Inflammatory macrophage treated with lipopolysaccharide for 4 hours (primary cell): ENCODE measurements at places on chromosomes 13 and 19.
A peak's percentile ranks its signal among the peaks of the same experiment; 100 is the strongest.

DNA sequence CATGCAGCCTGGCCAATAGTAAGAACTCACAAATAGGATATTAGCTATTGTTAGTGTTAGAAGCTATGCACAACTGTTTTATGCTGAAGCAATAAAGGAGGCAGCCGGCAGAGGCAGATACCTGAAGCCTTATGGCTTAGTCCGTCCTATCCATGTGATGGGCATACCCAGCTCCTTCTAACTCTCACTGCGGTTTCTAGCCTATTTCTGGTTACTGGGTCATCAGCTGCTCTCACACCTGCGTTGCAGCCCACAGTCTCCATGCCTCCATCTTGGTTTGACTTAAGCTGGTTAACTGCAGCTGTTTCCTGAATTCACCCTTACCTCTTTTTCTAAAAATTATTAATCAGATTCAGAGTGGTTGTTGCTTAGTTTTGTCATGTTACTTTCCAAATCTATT lies 40.5 kb upstream of the CNMD start:
- no peak for DNase-seq

GRCh38 chr13:30191491-30192100 lies 115.8 kb downstream of the KATNAL1 start:
- DNase-seq, result no peak

- DNase-seq, result peak; percentile 6
These were observed 99.7 kb upstream of the MIR17HG start for GRCh38 chr13:91247768-91248167.

DNA sequence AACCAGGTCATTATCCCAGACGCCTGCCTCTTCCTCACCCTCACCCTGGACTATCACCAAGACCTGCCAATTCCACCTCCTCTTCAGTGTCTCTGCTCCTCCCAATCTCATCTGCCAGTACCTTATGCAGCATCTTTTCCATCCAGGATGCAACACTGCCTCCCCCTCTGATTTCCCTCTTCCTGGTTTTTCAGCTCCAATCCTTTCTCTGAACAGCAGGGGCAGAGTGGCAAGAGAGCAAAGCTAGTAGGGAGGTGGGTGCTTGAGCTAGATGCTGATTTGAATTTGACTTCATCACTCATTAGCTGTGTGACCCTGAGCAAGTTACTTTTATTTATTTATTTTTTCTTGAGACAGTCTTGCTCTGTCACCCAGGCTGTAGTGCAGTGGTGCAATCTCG lies 25.6 kb upstream of the CABP5 start:
- no peak for DNase-seq

- DNase-seq, result no peak
These were observed 12.2 kb upstream of the TLE2 start for GRCh38 chr19:3041327-3041726.

DNA sequence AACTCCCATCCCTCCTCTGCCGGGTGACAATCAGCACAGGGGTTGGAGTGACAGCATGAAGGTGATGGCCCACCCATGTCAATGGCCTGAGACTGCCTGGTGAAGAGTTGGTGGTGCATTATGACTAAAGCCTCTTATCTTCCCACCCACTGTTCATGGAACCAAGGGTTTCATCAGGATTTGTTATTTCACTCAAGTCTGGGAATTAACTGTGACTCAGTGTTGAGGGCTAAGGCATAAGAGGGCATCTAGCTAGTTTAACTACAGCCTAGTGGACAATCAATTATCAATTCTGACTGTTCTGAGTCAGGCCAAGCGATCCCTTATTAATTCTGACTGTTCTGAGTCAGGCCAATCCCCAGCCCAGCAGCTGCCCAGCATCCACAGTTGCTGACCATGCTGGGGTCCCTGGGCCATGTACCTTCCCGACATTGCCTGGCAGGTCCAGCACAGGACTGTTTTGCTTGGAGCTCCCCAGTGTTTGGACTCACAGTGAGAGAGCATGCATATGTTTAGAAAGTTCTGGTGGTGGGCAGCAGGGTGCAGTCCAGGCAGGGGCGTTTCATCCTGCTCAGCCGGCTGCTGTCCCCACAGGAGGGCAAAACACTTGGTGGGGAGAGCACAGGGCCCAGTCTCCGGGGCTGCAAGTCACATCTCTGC lies 65.5 kb downstream of the RASL11A start:
- DNase-seq, result no peak

DNA sequence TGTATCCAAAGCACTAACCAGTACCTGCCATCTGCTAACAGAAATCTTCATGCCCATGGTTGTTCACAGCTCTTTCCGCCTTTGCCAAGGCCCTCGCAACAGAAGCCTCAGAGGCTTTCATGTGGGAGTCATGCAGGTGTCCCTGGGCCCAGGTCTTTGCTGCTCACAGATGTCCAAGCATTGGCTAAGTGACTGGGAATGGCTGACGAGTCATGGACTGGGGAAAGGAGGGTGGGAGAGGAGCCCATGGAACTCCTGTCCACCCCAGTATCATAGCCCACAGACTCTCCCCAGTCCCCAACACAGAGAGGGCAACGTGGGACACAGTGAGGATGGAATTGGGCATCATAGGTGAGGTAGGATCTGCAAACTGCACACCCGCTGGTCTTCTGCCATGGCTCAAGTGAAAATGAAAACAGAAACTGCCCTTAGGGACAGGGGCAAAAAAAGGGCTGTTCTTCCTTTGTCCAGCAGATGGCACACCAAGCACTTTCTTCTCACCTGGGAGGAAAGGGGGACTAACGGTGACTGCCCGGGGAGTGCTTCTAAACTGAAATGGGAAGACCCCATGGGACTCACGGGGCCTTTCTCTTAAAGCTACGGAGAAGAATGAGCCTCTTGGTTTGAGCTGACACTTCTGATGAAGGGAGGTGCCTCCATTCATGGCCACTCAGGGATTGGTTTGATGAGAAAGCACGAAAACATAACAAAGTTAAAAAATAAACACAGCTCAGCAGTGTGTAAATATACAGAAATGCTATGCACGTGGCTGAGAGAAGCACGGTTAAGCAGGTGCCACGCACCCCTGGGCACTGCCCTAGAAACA lies 11.1 kb upstream of the DHRS12 start:
- peak; percentile 77 for DNase-seq

GRCh38 chr19:5016781-5017180 lies 47.9 kb downstream of the KDM4B start:
- DNase-seq, result no peak

GRCh38 chr19:8254286-8255001 lies 45.3 kb downstream of the CERS4 start:
- no peak for DNase-seq

GRCh38 chr13:110648146-110648819 lies 32.9 kb downstream of the NAXD start:
- DNase-seq, result no peak

GRCh38 chr13:103437651-103438050 lies 371.4 kb upstream of the SLC10A2 start:
- no peak for DNase-seq

GRCh38 chr13:43546251-43546650 lies 240.5 kb downstream of the ENOX1 start:
- DNase-seq, result no peak

- no peak for DNase-seq
These were observed 90.2 kb upstream of the UQCRFS1 start for GRCh38 chr19:29303069-29303718.

GRCh38 chr13:52405369-52405766 lies 604 bp downstream of the THSD1 start:
- no peak for DNase-seq

GRCh38 chr13:84192125-84192524 lies 309.9 kb upstream of the SLITRK1 start:
- no peak for DNase-seq

GRCh38 chr13:33347861-33348260 lies 62.3 kb upstream of the STARD13 start:
- no peak for DNase-seq

GRCh38 chr19:53912653-53913052 lies 3.6 kb downstream of the CACNG7 start:
- DNase-seq, result no peak

- peak; percentile 87 for DNase-seq
These were observed 83.9 kb downstream of the LRRC63 start for GRCh38 chr13:46295491-46296114.

DNA sequence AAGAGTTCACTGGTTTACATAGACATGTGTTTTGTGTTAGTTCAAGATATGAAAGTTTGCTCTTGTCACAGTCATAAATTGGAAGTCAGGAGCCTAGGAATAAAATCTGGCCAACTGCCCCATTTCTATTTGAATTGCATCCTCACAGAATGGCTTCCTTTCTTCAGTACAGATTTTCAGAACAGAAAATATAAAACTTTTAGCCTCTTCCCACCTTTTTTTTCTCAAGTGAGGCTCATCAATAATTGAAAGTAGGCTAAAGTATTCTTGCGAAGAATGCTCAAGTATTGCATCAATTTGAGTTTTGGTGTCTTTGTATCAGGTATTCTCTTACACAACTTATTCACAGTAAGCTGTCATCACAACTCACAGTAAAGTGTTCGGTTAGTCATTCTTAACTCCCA lies 802.7 kb downstream of the PCDH9 start:
- no peak for DNase-seq

GRCh38 chr13:34161931-34162543 lies 344.1 kb downstream of the RFC3 start:
- no peak for DNase-seq

GRCh38 chr13:49446473-49446872 lies 2.4 kb downstream of the SETDB2 start:
- no peak for DNase-seq

- DNase-seq, result no peak
These were observed 113.0 kb downstream of the ATP11A start for GRCh38 chr13:112802802-112803195.

DNA sequence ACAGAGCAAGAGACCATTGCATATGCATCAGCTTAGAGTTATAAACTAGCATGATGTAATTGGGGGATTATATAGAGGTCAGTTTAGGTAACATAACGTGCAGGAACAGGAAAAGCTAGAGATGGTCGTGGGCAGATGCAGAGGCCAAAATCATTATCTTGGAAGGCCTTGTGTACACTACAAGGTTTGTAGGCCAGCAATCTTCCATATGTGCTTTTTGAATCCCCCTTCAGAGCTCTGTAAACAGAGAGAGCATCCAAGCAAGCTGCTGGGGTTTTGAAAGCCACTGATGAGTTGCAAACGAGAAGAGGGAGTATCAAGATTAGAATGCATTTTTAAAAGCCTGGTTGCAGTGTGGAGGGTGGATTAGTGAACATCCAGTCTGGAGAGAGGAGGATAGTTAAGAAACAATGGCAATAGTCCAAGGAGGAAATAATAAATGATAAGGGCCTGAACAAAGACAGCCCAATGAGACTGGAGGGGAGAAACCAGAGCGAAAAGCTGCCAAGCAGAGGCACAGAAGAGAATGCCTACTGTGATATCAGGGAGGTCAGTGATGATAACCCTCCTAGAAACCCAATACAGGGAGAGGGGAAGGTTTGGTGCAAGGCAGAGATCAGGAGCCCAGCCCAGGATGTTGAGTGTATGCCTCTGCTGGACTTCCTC lies 109.6 kb downstream of the ZAR1L start:
- DNase-seq, result no peak

- DNase-seq, result no peak
These were observed 34.6 kb upstream of the KATNAL1 start for GRCh38 chr13:30341815-30342570.

GRCh38 chr13:20127562-20128458 lies 33.0 kb downstream of the GJA3 start:
- peak; percentile 66 for DNase-seq

- no peak for DNase-seq
These were observed 141.7 kb upstream of the GJB6 start for GRCh38 chr13:20373861-20374260.

DNA sequence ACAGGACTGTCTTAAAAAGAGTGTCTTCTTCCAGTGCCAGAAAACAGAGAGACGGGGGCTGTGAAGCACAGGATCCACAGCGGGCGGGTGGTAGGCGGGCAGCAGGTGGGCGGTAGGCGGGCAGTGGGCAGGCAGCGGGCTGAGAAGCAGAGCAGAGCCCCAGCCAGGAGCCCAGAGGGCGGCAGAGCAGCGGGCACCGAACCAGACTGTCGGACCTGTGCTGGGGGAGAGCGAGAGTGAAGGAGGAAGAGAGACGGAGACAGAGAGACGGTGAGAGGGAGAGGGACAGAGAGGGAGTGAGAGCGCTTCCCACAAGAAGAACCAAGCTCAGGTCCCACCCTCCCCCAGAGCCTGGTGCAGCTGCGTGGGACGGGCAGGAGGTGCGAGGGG lies 30.3 kb downstream of the RASA3 start:
- DNase-seq, result no peak

DNA sequence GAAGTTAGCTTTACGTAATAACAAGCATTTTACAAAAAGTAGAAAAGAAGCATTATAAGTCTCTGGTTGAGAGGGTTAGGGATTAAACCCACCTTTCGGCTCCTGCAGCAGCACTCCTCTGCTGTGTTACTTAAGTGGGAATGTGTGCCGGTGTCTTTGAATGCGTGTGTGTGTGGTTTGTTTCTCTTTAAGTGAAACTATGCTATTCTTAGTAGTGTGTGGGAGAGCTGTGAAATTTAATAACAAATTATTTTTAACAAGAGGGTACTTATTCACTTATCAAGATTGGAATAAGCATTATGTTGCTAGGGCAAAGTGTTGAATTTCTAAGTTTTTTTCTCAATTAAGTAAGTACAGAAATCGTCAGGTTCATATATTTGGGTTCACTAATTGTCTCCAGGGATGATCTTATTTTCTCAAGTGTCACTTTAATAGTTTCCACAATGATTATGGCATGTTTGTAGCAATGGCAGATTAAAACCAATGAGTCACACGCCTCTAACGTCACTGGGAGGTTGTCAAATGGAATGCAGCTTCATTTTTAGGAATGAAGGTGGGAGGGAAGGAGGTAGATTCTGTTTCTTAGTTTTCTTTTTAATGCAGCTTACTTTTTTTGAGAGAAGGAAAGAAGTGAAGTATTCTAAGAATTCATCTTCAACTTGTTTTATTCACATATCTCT lies 151.3 kb downstream of the LMO7 start:
- DNase-seq, result no peak

GRCh38 chr19:57319869-57320179 lies 448 bp upstream of the ZNF543 start:
- no peak for DNase-seq

- DNase-seq, result no peak
These were observed 1406.6 kb upstream of the PCDH9 start for GRCh38 chr13:68636784-68637183.

GRCh38 chr13:43272851-43273250 lies 249.5 kb downstream of the DNAJC15 start:
- DNase-seq, result no peak

DNA sequence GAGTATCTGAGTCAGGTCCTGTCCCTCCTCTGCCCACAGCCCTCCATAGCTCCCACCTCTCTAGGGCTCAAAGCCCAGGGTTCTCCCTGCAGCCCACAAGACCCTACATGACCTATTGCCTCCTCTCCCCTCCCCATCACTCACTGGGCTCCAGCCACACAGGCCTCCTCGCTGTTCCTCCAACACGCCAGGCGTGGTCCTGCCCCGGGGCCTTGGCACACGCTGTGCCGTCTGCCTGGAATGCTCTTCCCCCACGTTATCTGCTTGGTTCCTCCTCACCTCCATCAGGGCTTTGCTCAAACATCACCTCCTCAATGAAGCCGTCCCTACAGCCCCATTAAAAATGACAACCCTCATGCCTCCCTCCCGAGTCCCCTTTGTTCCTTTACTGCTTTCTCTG lies 21.1 kb downstream of the PTPRS start:
- DNase-seq, result no peak

- DNase-seq, result no peak
These were observed 553.5 kb downstream of the MYO16 start for GRCh38 chr13:109182777-109183465.

- no peak for DNase-seq
These were observed 39.3 kb upstream of the RGCC start for GRCh38 chr13:41418027-41418426.

GRCh38 chr13:74919914-74920313 lies 562.1 kb downstream of the TBC1D4 start:
- no peak for DNase-seq

- DNase-seq, result no peak
These were observed 33.6 kb downstream of the GJA3 start for GRCh38 chr13:20127262-20127561.
